ENCODE measurements at places on chromosomes 6 and 20.
A peak's percentile ranks its signal among the peaks of the same experiment; 100 is the strongest.

DNA sequence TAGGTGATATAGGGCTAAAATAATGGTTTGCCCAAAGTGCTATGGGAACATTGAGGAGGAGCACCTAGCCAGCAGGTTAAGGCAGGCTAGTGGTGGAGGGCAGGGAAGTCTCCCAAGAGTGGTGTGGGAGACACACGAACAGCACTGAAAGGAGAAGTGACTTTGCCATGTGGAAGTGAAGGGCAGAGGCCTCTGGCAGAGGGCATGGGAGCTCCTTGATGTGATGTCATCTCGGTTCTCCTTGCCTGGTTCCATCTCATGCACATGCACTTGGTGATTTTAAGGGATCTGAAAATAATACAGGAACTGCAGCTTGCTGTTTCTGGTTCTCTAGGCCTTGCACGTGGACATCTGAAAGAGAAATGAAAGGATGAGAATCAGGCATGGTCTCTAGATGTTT lies 4.7 kb upstream of the MAP3K4 start:
- no peak for DNase-seq

DNA sequence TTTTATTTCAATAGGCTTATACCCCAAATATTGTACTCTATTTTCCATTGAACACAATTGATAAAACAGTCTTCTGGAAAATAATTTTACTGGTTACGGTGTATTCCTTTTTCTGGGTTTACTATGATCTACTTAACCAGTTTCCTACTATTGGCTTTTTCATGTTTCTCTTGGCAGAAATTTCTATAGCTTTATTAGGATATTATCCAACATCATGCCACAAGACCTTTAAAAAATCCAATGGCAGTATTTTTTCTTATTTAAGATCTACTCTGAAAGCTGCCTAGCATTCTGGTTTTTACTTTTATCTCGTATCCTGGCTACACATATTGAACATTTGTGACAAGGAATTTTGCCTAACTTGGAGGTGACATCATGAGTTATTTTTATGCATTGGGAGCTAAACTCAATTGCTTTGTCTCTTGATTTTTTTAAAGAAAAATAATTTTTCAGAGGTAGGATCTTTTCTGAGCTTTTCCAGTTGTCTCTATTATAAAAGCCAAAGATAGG lies 45.5 kb downstream of the SLC9A8 start:
- DNase-seq, result no peak

DNA sequence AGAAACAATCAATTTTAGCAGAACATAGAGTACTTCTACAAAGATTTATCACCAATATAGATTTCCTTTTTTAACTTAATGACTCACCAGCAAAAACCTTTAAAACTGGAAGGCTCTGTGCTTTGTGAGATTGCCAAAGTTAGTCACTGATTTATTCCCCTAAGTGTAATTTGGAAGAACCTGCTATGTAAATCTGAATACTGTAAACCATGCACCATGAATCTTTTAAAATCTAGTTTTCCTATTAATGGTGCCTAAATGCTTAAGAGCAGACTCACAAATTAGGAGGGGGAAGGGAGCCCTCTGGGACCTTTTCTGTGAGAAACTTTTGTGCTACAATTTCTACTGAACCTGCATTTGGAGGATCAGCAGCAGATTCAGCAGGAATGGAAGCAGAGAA lies 57.8 kb upstream of the PNRC1 start:
- DNase-seq, result no peak

DNA sequence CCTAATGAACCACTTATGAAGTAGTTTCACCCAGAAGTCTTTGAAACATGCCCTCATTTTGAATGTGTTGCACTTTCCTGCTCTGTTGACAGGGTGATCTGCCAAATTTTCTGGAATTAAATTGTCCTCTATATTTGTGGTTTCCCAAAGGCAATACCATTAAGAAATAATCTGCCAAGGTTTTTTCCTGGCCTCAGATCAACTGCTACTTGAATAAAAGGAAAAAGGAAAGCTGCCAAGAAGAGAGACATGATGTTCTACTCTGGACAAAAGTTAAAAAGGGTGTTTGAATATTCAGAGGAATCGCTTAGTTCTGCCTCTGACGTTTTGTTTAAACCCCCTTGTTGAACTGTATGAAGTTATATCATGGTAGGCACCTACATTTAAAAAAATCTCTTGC lies 37.4 kb upstream of the ARMH2 start:
- DNase-seq, result no peak

DNA sequence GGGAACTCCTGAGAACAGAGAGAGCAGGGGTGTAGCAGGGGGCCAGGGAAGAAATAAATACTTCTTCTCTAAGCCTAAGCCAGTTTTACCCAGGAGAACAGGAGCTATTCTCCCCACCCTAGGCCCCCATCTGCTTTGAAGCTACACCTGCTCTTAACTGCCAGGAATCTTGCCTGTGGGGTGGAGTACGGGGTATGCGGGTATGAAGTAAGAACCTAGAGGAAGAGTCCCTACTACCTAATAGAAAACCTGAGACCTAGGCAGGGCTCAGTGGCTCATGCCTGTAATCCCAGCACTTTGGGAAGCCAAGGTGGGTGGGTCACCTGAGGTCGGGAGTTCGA lies 1.5 kb downstream of the SLC29A1 start:
- no peak for DNase-seq

DNA sequence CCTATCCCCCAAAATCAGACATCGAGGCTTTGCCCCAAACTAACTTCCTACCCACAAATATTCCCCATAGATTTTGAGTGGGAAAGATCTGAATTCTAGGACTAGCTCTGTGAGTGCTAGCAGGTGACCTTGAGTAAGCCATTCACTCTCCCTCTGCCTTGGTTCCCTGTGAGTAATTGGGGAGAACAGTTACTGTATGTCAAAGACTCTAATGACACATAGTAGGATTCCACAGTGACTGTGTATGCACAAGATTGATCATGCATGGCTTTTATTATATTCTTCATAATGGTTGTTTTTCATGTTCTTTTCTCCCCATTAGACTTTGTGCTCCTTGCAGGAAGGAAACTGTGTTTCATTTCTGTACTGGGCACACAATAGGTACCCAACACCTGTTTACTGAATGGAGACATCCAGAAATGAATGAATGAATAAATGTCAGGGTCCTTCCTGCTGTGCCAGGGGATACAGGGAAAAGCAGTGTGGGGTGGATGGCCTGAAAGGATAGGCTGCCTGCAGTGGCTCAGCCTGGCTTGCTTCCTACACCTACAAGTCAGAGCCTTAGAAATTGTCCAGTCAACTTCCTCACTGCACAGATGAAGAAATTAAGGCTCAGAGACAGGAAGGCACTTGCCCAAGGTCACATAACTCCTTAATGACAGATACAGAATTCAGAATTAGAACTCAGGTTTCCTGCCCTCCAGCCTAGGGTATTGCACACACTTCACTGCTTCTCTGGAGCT lies 901 bp upstream of the TMEM151B start:
- DNase-seq, result no peak

- DNase-seq, result no peak
Measured at GRCh38 chr20:58142843-58143185, 85.6 kb downstream of the ANKRD60 start.

DNA sequence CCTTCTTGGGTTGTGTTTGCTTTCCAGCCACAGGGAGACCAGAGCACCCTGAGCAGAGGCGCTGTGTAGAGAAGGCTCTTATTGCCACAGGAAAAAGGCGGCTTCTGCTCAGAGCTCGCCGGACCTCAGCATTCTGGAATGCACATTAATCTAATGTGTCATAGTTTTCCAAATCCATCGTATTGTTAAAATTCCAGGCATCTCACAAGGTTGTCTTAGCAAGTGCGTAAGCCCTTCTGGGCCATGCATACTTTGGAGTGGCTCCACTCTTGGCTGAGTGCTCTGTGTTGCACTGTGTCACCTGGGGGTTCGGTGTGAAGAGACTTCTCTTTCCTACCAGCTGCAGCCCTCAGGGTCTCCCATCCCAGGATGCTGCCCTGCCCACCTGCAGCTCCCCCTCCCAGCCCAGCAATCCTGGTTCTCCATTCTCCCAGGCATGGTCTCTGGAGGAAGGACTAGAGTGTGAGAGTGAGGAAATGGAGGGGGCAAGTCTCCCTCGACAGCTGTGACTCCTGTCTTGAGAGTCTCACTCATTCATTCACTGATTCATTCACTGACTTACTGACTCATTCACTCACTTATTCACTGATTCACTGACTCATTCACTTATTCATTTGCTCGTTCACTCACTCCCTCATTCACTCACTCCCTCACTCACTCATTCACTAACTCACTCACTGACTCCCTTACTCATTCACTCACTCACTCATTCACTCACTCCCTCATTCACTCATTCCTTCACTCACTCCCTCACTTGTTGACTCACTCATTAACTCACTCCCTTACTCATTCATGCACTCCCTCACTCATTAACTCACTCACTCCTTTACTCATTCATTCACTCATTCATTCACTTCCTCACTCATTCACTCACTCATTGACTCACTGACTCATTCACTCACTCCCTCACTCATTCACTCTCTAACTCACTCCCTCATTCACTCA lies 83.7 kb upstream of the MPC1 start:
- DNase-seq, result no peak

DNA sequence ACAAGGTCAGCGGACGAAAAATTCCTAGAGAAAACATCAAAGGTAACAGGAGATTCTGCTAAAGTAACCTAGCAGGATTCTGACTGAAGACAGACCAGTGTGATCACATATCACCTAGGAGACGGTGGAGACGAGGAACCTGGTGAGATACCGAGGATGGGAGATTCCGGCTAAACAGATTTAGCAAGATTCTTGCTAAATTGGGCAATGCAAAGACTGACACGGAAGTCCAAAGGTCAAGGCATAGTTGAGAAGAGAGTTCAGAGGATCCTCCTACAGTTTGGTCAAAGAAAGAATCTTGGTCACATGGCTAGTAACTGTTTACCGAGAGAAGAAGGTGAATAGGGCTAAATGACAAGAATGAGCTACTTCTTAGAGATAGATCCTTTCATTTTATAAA lies 61.1 kb downstream of the TMEM170B start:
- DNase-seq, result no peak

DNA sequence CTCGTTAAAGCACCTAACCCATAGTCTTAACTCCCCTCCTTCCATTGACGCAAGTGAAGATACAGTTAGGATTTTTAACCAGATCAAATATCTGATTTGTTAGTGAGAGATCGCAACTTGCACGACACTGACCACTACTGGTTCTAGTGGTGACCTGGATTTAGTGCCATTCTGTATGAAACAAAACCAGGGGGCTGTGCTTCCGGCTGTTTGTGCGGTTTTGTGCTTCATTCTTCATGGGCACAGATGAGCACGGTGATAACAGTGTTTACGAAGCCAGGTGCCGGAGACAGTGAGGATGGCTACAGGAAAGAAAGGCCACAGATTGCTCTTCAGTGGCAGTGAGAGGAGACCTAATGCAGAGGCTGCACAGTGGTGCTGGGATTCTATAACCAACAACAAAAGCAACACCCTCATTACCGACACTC lies 75.5 kb downstream of the NOL4L start:
- no peak for DNase-seq

DNA sequence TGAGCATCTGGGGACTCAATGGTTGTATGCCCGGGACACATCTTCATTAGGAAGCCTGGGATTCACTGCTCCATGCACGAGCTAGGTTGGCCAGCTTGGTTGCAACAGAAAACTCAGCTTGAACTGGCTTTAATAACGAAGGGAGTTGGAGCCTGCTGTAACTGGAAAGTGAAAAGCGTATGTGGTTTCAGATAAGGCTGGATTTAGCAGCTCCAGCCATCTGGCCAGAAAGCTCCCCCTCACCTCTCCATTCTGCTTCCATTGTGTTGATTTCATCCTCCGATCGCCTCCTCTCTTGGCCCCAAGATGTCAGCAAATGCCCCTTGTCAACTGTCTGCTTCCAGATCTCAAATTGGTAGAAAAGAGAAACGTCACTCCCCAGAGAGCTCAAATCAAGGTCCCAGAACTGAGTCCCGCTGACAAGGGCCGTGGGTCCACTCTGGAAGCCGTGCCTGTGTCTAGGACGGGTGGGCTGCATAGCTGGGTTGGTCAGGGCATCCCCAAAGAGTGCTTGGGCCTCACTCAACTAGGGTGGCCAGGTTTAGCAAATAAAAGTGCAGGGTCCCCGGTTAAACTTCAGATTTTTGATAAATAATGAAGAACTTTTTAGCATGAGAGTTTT lies 117.0 kb upstream of the PMEPA1 start:
- no peak for DNase-seq

- no peak for DNase-seq
Measured at GRCh38 chr6:88262332-88262731, 96.2 kb upstream of the CNR1 start.

GRCh38 chr20:4021906-4022305 lies 6.5 kb upstream of the RNF24 start:
- peak; percentile 62 for DNase-seq

DNA sequence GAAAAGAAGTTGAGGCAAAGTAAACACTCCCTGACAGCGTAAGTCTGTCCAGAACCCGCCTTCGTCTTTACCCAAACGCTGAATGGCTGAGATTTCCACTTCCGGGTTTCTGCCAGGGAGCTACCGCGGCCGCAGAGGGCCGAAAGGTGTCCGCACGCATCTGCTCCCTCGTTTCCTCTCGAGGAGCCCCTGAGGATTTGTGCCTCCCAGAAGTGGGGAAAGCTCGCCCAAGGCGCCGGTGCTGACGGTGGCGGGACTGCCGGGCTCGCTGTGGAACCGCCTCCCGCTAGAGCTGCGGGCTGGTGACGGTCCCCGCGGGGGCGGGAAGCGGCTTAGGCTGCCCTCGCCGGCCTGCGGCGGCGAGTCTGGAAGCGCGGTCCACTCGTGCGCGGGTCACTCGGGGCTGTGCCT lies 1760.2 kb upstream of the DEFB115 start:
- DNase-seq, result peak; percentile 16

- DNase-seq, result no peak
Measured at GRCh38 chr6:98848539-98849242, 14.3 kb downstream of the POU3F2 start.

DNA sequence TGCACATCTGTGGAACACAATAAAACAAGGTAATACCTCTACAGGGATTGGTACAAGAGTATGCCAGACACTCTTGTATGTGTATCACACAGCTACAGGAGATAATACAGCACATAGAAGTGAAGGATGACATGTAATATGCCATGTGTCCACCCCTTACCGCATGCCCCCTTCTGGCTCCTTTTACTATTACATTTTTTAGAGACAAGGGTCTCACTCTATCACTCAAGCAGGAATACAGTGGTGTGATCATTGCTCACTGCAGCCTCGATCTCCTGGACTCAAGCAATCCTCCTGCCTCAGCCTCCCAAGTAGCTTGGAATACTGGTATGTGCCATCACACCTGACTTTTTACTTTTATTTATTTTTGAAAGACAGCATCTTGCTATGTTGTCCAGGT lies 4.2 kb upstream of the NCR3 start:
- DNase-seq, result no peak

DNA sequence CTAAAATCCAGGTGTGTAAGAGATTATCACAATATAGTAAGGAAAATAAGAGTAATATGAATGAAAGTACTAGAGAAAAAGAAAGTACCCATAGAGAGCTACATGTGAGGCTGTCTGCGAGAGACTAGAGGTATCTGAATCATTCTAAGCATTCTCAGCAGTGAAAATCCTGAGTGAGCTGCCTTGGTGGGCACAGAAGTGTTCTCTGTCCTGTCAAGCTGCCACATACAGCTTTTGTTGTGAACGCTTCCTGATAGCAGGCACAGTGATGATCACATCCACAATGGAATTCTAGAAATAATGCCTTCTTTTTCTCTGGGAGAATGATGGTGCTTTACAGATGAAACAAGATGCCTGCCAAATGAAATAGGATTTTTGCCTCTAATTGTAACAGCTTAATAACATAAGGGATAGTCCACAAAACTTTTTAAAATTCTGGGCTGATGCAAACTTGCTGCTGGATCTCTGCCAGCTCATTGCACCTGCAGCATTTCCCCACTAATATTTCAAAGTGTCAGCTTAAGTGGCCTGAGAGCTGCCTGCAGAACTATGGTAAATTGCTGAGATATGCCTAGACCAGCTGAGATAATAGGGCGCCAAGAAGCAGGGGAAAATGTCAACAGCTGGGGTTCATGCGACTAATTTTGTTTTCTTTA lies 620.5 kb downstream of the DOK5 start:
- peak; percentile 32 for DNase-seq
